ENCODE measurements at places on chromosomes 1 and 21. TPM values are rescaled to one million over a fixed set of nuclear protein-coding genes. Genes with fewer than 3 reads are reported as not detected.

DNA sequence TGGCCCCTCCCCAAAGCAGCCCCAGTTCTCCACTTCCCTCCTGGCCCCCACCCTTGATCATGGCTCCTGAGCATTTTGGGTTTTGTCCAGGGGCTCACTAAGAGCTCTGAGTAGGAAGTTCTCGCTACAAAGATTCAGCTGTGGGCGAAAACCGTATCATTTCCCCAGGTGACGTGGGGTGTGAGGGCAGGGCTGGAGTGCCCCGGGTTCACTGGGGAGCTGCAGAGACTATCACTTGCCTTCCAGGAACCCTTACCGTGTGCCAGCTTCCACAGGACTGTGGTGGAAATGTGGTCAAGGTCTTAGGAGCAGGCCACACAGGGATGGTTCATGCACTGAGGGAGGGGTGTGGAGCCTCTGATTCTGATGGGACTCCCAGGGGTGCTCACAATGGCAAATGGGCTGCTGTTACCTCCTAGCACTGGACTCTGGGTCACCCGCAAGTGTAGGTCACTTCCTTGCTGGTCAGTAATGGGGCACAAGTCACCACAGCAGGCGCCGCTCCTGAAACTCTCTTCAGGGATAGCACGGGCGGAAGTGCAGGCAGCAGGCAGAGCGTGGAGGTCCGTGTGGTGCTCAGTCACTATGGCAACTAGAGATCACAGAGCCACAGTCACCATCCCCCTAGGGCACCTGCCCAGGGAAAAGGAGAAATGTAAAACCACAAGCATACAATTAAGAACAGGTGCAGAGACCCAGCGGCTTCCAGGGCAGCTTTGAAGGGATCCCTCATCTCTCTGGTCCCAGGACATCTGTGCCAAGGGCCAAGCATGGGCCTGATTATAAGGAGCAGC lies 35.4 kb downstream of the RSPH1 start:
- no peak for DNase-seq

GRCh38 chr1:28159680-28160079 lies 16.8 kb downstream of the PTAFR start:
- DNase-seq: no peak

DNA sequence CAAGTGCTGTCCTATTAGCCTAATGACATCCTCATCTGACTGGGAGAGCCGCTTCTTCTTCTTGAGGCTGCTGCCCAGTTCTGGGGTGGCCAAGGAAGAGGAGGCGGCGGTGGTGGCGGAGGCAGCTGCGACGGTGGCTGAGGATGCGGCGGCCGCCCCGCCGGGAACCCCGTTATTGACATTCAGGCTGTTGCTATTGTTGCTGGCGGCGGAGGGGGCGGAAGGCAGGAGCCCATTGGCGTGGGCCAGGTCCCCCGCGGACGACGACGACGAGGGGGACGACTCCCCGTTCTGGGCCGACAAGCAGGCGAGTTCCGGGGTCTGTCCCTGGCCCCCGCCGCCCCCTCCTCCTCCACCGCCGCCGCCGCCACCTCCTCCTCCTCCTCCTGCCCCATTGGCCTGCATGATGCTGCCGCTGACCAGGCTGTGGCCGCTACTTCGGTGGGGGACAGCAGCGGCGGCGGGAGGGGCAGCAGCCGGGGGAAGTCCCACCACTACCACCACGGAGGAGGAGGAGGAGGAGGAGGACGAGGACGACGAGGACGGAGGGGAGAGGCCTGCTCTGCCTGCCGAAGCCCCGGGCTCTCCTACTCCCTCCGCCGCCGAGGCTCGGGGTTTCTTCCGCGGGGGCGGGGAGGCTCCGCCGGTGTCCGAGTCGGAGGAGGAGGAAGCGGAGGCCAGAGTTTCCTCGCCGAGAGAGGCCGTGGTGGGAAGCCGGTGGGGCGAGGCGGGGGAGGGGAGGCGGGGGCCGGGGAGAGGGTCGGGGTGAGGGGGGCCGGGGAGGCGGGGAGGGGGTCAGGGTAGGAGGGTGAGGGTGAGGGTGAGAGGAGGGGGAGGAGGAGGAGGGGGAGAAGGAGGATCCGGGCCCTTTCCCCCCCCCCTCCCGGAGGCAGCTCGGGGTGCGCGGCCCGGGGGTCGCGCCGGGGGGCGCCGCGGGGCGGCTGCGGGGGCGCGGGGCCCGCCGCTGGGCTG lies 610 bp downstream of the WDR26 start:
- no peak for DNase-seq

- DNase-seq: no peak
These were observed 20.5 kb upstream of the RPTN start for GRCh38 chr1:152179566-152179965.

DNA sequence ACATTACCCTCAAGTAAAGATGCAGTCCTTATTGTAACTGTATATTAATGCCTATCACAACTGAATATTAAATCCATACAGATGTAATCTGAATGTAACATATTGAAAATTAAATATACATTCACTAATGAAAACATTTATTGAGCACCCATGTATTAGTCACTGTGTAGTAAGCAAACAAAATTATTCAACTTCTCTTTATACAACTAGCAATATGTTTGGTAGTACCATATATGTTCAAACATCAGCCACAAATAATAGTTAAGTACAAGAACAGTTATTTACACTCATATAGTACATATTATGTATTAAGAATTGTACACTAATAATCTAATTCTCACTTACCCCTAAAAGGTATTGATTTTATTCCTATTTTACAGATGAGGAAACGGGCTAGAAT lies 17.9 kb downstream of the KIF14 start:
- DNase-seq: no peak

- no peak for DNase-seq
These were observed 19.1 kb downstream of the MARCKSL1 start for GRCh38 chr1:32316903-32317277.

DNA sequence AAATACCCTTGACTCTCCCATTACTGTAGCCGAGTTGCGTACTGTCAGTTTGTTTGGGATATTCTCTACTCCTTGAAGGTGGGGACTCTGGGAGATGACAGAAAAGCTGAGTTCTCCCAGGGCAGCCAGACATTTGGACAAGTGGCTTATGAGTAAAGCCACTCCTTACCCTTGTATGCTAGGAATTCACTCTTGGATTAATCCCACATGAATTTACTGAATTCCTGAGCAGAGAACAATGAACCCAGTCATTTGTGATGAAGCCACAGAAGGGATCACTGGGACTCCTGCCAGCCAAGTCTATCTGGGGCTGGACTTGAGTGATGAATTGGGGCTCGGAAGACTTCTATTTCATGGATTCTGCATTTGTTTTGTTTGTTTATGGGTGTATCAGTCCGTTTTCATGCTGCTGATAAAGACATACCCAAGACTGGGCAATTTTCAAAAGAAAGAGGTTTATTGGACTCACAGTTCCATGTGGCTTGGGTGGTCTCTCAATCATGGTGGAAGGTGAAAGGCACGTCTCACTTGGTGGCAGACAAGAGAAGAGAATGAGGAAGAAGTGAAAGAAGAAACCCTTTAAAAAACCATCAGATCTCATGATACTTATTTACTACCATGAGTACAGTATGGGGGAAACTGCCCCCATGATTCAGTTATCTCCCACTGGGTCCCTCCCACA lies 25.1 kb downstream of the C1orf116 start:
- peak; percentile 95 for DNase-seq

- no peak for DNase-seq
These were observed 21.2 kb upstream of the BRDT start for GRCh38 chr1:91928026-91928425.

DNA sequence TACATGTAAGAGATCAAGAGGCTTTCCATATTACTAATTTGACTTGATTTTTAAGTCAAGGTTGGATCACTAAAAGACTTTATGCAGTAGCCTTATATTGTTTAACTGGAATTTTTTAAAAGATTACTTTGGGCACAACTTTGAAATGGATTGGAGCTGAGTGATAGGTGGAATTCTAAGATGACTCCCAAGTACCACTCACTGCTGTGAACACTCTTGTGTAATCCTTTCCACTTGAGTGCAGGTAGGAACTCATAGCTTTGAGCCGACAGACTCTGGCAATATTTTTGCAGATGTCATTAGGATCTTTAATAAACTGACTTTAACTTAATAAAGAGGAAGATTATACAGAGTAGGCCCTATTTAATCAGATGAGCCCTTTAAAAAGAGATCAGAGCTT lies 831.1 kb upstream of the NCAM2 start:
- DNase-seq: no peak

- no peak for DNase-seq
These were observed 129.7 kb downstream of the RUNX1 start for GRCh38 chr21:34919406-34919805.

DNA sequence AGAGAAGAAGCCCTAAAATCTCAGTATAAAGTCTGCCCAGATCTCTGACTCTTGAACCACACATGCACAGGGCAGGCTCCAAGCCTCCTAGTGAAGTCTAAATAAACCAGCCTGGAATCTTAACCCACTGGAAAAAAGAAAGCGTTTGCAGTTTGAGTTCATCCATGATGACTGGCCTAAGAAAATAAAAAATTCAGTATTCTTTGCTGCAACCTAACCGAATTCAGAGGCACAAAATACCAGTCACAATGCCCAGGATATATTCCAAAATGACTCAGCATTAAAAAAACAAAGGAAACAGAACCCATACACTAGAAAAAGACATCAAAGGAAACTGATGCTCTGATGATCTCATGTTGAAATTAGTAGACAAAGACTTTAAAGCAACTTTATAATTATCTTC lies 269.2 kb downstream of the SDCCAG8 start:
- no peak for DNase-seq

GRCh38 chr1:192147696-192148095 lies 10.6 kb upstream of the RGS18 start:
- DNase-seq: no peak

- no peak for DNase-seq
These were observed 22.9 kb upstream of the IKBKE start for GRCh38 chr1:206447422-206447765.

- no peak for DNase-seq
These were observed 789.7 kb upstream of the PRMT6 start for GRCh38 chr1:106266786-106267185.

GRCh38 chr21:41695513-41695912 lies 71.3 kb downstream of the RIPK4 start:
- peak; percentile 71 for DNase-seq

GRCh38 chr1:53615101-53615500 lies 123.9 kb downstream of the GLIS1 start:
- DNase-seq: no peak

DNA sequence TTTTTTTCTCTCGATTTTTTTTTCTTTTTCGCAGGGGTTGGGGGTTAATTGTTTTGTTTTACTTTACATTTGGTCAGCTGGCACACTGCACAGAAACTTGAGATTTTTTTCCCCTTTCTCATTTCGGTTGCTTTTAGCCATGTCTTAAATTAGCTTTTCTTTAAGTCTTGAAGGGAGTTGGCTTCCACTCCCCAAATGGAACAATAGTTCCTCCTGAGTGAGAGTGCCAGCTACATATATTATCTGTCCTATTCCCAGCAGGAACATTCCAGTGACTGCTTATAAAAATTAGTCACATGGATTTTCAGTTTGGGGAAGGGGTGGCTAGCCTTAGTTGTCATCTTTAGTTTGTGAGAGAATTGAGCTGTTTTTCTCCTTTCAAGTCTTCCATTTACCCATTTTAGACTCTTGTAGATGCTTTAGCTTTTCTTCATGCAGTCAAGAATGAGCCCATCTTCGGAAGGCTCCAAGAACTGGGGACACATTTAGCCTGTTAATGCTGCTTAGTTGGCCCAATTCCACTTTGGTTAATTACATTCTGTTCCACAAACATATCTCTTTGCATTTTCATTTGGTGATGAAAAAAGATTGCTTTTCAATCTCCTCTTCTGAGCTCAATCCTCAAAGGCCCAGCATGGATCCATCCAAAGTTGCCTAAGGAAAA lies 510.1 kb upstream of the CXADR start:
- no peak for DNase-seq

GRCh38 chr1:154614247-154614646 lies 6.3 kb upstream of the ADAR start:
- no peak for DNase-seq

GRCh38 chr1:241802863-241803262 lies 45.1 kb upstream of the EXO1 start:
- DNase-seq: no peak

DNA sequence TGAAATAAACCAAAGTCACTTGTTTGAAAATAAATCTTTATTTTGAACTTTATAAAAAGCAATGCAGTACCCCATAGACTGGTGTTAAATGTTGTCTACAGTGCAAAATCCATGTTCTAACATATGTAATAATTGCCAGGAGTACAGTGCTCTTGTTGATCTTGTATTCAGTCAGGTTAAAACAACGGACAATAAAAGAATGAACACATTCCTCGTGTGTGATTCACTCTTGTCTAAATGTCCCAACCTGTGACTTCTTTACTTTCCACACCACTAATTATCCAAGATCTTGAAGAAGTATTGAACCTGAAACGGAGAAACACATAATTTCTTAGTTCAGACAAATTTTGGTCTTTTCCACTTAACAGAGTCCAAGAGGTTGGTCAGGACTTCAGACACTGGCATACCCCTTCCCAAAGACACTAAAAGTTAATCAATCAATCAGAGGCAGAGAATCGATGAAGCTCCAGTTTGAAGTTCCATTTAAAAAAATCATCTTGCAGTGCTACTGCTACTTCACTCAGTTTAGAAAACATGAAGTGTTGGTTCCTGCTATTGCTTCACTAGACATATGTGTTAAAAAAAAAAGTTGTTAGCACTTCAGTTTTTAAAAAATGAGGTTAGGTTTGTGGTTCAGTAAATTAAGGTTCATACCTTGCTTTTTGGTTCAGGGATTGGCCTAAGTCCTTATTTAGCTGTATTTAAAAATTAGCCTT lies 26.2 kb downstream of the ATP1B1 start:
- DNase-seq: no peak

GRCh38 chr21:33116676-33117075 lies 46.7 kb downstream of the OLIG1 start:
- DNase-seq: peak; percentile 97

Gene TNFRSF1B
- total RNA-seq: 5.0 TPM

Gene KCNA3
- total RNA-seq: not detected

Gene TNNI3K
- total RNA-seq: 0.64 TPM

Gene ST6GALNAC5
- total RNA-seq: 2.1 TPM

Gene NHLH2
- total RNA-seq: not detected

Gene NPL
- total RNA-seq: 6.7 TPM

Gene SPRR2F
- 0.51 TPM for total RNA-seq

Gene MATN1
- 0.18 TPM for total RNA-seq

Gene OR2T35
- total RNA-seq: not detected

Gene LRRC8C
- 2.7 TPM for total RNA-seq

Gene KRTAP19-1
- total RNA-seq: 0.34 TPM

Gene DOP1B
- 7.7 TPM for total RNA-seq

Gene GPR157
- total RNA-seq: 5.4 TPM

Gene SPRR3
- total RNA-seq: not detected

Gene OR2L8
- not detected for total RNA-seq

Gene NID1
- total RNA-seq: 0.21 TPM

Gene PTPRC
- 0.35 TPM for total RNA-seq

Gene ESPN
- 0.96 TPM for total RNA-seq

Gene KRTAP19-3
- total RNA-seq: not detected

Gene CDC42BPA
- total RNA-seq: 22.1 TPM

Data from SK-MEL-5 (cell line).